ENCODE measurements at places on chromosomes 16 and 17.

DNA sequence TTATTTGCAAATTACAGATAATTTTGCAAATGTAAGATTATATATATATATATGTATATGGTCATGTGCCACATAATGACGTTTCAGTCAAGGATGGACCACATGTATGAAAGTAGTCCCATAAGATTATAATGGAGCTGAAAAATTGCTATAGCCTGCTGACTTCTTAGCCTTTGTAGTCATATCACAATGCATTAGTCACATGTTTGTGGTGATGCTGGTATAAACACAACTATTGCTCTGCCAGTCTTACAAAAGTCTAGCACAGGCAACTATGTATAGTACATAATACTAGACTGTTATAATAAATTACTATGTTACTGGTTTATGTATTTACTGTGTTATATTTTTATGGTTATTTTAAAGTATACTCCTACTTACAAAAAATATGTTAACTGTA lies 444.3 kb downstream of the KCNJ2 start:
- no peak for DNase-seq

- no peak for DNase-seq
Measured at GRCh38 chr17:17792551-17793377, 44.0 kb downstream of the SREBF1 start.

DNA sequence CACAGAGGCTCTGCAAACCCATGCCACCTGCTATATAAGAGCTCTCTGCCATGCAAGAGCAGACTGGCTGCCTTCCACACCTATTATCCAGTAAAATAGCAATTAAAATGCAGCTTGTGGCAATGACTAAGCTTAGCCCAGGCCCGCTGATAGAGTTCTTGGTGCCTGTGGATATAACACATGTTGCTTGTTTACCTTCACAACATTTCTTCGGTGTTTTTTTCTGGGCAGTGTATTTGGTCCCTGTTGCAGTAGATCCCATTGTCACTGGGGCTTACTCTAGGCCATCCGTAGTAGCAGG lies 63.5 kb downstream of the SPECC1 start:
- no peak for DNase-seq

DNA sequence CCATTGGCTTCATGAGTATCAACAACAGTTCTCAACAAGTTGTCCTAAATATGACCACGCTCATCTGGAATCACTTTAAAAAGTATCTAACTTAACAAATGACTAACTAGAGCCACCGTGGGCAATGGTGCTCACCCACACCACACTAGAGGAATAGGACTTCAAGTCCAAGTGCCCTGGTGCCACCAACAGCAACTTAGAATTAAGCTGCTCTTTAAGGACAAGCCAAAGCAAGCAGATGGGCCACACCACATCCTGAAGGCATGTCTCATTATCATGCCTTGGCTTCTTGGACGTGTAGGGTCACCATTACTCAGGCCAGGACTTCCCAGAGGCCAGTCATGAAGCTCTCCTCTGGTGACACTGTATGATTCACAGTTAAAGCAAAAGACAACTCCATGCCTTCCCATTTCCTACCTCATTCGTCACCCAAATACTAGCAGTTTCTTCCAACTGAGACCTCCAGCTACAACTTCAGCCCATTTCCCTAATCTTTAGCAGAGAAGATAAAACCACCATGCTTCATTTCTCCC lies 9.4 kb upstream of the SLC6A4 start:
- no peak for DNase-seq

DNA sequence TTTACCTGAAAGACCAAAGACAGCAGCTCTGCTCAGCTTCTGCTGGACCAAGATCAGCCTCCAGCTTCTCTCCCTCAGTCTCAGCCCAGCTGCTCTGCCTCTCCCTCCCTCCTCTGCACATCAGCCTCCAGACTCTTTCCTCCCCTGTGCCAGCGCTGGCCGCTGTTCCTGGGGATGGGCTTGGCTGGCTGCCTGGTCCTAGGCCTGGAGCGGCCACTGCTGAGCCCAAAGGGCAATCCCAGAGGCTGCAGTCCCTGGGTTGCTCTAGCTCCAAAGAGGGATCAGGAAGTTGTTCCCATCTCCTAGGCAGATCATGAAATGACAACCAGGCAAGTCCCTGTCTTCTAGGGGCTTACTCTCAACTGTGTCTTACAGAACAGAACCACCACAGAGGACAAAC lies 31.3 kb downstream of the DCUN1D3 start:
- peak; percentile 38 for DNase-seq

- no peak for DNase-seq
Measured at GRCh38 chr16:11099672-11100205, 155.4 kb downstream of the CLEC16A start.

GRCh38 chr17:69634844-69635243 lies 220.3 kb downstream of the MAP2K6 start:
- DNase-seq = no peak

GRCh38 chr17:80856863-80857755 lies 134.5 kb upstream of the CHMP6 start:
- DNase-seq = no peak

GRCh38 chr17:20171741-20172365 lies 162.7 kb downstream of the SPECC1 start:
- DNase-seq = no peak
